Choroid plexus epithelial cell (primary cell): ENCODE measurements at places on chromosomes 12 and 14.
A peak's percentile ranks its signal among the peaks of the same experiment; 100 is the strongest.

DNA sequence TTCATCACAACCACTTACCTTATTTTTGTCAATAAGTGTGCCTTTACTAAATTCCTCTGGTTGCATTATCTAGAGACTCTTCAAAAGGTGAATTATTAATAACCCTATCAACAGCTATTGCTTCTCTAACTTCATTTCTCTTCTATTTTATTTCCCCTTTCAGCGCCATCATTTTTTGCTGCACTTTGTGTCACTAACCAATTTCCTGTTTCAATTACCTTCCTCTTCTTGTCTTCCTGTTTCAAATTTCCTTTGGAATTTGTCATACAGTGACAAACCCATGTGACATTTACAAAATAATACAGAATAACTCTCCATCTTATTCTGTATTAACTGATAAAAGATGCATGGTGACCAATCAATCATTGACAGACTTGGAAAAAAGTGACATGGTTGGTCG lies 12.2 kb upstream of the CLEC2A start:
- DNase-seq: no peak

DNA sequence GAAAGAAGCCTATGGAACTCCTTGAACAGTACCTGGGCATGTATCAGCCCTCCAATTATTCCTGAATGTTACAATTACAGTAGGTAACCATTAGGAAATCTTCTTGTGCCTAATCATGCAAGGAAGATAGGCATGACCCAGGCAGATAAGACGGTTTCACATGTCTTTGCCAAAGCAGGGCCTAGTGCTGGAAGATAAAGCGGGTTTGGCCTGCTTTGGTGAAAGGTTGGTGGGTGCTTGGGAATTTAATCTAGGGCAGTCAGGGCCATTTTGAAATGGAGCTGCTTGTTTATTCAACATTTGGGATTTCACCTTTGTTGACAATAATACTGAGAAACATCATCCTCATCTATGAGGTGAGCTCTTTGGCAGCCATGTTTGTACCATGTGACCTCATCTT lies 12.5 kb upstream of the SRSF5 start:
- DNase-seq: no peak

GRCh38 chr12:74741112-74741511 lies 203.5 kb downstream of the ATXN7L3B start:
- DNase-seq: no peak

- no peak for DNase-seq
These were observed 68.8 kb upstream of the NOS1 start for GRCh38 chr12:117430246-117430645.

DNA sequence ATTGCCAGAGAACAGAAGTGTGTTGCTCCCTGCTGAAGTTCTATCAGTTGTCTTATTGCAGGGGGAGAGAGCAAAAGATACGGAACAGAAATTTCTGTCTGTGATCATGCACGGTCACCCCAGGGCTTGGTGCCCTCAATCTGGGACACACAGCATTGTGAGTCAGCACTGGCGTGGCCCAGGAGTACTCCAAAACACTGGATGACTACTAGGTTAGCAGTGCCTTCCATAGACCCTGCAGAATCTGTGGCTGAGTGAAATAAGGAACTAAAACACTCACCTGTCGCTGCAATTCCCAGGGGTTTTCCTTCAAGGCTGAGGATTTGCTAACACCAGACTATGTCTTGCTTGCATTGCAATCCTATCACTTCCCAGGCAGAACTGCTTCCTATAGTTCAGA lies 165.5 kb downstream of the ANO6 start:
- no peak for DNase-seq

DNA sequence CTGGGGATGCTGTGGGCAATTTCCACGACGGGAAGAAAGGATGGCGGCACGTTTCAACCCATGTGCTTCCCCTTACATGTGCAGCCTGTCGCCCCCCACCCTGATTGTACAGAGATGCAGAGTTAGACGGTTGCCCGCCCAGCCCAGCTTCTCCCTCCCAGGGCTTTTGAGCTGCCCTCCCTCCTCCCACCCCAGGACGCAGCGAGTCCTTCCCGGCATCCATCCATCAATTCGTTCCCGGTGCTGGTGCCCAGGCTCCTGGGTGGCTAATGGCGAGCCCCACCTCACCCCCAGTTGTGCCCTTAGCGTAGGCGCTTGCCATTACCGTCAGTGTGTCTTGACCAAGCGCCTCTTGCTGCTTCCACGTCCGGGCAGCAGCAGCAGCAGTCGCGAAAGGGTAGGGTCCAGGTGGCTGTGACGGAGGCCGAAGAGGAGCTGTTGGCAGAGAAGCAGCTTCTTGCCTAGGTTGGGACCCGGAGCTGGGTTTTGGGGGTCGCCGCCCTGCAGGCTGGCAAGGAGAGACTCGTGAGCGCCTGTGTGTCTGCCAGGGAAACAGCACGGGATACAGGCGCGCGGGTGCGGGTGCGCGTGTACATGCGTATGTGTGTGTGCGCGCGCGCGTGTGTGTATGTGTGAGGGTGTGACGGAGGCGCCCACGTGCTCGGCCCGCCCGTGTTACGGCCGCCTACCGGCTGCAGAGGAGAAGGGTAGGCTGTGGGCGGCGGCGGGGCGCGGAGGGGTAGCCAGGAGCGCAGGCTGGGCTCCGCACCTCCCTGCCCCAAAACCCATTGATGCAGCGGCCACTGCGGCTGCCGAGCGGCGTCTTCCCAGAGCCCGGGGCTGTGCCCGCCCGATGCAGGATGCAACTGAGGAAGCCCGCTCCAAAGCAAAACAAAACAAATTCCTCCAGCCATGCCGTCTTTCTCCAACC lies at the start of gene SLC6A15:
TSS of gene SLC6A15 (minus strand) at position 602 of the 931 bp plus-strand sequence. CDS start 20,679 bp downstream, outside the sequence.
- peak; percentile 96 for DNase-seq

DNA sequence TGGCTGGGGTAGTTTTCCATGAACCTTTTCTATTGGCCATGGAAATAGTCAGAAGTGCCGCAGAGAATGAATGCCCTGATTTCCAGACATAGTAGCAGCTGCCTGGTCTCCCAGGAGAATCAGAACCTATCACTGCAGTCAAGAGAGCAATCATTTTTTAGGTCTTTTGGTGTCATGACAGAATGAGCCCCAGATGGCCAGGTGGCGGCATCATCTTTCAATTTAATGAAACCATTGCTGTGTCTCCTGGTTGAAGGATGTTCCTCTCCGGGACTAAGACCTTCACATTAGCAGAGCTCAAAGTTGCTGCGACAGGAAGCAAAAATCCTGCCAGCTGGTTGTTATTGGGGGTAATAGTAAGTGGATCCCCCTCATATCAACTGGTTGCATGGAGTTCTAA lies 18.8 kb downstream of the TNFAIP2 start:
- DNase-seq: no peak

GRCh38 chr12:70982286-70982685 lies 61.7 kb upstream of the PTPRR start:
- DNase-seq: peak; percentile 78

DNA sequence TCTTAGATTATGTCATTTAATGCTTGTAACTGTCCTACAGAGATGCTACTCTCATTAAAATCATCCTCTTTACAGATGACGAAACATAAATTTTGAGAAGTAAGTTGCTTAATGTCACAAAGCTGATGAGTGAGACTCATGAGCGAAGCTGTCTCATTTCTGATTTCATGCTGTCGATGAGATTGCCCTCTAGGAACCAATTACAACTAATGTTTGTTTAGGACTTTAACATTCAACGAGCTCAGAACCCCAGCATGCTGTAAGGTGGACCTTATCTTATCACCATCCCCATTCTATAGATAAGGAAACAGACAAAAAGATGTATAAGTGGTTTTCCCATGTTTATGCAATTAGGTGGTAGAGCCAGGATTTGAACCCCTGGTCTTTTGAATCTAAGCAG lies 23.1 kb downstream of the BHLHE41 start:
- no peak for DNase-seq

DNA sequence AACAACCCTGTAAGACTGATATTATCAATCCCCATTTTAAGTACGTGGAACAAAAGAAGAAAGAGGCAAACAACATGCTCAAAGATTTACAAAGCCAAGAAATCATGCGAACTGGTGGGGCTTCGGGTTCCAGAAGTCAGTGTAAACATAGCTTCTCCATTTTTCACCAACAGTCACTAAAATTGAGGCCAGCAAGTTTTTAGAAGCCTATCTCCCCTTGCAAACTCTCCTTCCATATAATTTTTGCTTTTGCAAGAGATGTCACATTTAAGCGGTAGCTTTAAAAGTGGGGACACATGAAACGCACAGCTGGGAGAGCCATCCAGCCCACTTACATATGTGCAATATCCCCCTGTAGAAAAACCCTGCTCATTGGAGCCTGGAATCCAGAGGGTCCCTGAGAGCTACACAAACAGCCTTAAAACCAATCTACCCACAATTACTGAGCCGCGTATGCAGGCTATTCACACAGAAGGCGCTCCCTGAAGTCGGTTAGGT lies 797 bp downstream of the SLC11A2 start:
- DNase-seq: no peak

DNA sequence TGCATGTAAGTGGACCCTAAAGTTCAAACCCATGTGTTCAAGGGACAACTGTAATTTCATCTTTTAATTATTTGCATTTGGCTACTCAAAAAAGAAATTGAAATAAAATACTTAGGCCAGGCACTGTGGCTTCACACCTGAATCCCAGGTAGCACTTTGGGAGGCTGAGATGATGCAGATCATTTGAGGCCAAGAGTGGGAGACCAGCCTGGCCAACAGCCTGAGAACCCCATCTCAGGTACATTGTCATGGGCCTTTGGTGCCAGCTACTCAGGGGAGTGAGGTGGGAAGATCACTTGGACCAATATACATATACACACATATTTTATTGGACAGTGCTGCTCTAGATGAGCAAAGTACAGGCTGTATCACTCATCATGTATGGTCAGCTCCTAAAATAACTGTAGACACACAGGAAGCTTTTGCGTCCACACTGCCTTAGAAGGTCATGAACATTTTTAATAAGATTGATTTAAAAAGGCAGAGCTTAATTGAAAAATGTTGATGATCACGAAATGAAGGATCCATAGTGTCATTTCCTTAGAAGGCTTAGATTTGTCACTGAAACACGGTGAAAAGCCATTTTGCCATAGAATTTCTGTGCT lies 2.5 kb upstream of the ZCCHC8 start:
- no peak for DNase-seq

GRCh38 chr12:109056891-109057290 lies 4.5 kb downstream of the USP30 start:
- DNase-seq: no peak

DNA sequence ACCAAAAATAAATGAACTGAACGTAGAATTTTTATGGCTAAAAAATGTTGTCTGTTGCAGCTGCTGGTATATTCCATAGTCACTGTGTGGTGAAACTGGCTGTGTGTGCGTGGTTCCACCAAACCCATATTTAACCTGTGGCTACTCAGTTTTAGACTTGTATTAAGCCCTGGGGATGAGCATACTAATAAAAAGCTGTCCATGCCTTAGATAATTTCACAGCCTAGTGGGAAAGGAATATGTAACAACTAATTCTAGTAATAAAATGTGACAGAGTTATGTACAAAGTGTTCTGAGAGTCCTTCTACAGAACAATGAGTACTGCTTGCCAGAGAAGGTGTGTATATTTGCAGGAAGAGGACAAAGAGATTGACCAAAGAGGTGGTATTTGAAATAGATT lies 125.5 kb downstream of the TMTC3 start:
- no peak for DNase-seq

DNA sequence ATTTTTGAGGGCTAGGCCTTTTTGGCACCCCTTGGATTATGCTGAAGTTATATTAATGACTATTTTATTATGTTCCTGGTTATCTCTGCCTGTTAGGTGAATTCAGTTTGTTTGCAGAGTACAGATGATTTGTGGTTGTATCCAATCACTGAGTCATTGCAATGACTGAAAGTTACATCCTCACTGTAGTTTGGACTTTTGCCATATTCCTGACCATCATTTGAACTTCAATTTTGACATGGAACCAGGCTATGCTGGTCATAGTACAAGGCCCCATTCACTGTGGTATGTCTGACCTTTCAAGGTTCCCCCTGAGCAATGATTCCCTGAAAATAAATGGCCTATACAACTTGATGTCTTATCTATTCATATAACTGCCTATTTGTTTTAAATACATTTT lies 621.0 kb downstream of the CCER1 start:
- peak; percentile 55 for DNase-seq

GRCh38 chr14:66918527-66918926 lies 270.7 kb upstream of the GARIN2 start:
- DNase-seq: no peak

DNA sequence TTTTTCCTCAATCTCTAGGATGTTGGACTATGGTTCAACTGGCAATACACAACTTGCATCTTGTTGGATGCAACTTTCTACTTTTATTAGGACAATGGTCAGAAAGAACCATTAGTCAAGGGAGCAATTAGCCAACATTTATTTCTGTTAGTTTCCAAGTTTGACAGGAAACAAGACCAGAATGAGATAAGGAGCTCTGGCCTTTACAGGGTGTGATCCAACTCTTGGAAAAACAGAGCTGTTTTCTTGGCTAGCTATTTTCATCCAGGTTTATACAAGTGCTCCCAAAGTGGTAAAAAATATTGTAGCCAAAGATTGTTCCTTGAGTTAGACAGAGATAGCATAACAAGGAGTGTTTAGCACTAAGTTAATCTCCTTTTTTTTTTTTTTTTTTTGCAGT lies 3.9 kb upstream of the SYNE2 start:
- DNase-seq: no peak

- no peak for DNase-seq
These were observed 68.1 kb downstream of the BORCS5 start for GRCh38 chr12:12425001-12425400.

- no peak for DNase-seq
These were observed 187.0 kb upstream of the RASSF8 start for GRCh38 chr12:25771476-25771875.

DNA sequence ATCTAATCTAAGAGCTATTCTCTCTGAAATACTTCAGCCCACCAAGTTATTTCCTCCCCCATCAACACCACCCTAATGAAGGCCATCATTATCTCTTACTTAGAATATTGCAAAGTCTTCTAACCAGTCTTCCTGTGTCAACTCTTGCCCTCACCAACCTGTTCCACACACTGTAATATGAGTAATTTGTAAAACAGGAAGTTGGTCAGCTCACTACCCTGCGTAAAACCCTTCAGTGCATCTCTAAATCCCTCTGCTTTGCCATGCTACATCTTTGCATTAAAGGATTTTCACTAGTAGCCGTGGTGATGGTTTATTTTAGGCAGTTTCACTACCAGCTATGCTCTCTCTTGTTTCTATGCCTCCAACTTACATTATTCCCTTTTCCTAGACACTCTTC lies 70.0 kb downstream of the KIF21A start:
- no peak for DNase-seq

DNA sequence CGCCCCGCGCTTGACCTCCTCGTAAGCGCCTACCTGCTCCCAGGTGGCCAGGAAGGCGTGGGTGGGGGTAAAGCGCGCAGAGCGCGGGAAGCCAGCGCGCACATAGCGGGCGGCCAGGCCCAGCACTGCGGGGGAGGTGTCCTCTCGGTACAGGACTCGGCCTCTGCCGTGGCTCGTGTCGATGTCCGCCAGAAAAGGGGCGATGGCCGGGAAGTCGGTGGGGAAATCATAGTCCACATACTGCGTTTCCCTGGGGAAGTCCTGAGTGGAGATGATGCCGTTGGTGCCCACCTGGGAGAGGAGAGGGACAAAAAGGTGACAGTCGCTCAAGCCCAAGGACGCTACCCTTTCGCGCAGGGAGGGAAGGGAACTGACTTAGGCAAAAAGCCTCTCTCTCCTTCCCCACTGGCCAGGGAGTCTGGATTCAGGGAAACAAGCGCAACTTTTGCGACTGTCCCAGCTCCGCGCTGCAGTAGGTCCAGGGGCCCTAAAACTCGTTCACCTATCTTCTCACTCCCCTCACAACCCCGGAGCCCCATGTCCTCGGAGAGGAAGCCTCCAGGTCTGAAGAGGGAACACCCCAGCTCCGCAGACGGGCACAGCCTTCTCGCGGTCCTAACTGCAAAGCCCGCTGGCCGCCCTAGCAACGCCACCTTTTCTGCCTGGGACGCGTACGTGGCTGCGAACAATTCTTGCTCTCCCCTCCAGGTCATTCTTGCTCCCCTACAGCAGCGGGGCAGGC lies 815 bp downstream of the NID2 start:
- peak; percentile 53 for DNase-seq
